ENCODE measurements at places on chromosomes 7 and 10. TPM values are rescaled to one million over a fixed set of nuclear protein-coding genes. Genes with fewer than 3 reads are reported as not detected.

SLC13A1 gene
- not detected for total RNA-seq

TNS3 gene
- 64.3 TPM for total RNA-seq

TMEM178B gene
- total RNA-seq, result 1.8 TPM

CAMK1D gene
- 1.2 TPM for total RNA-seq

AKR1C3 gene
- 48.3 TPM for total RNA-seq

DNA sequence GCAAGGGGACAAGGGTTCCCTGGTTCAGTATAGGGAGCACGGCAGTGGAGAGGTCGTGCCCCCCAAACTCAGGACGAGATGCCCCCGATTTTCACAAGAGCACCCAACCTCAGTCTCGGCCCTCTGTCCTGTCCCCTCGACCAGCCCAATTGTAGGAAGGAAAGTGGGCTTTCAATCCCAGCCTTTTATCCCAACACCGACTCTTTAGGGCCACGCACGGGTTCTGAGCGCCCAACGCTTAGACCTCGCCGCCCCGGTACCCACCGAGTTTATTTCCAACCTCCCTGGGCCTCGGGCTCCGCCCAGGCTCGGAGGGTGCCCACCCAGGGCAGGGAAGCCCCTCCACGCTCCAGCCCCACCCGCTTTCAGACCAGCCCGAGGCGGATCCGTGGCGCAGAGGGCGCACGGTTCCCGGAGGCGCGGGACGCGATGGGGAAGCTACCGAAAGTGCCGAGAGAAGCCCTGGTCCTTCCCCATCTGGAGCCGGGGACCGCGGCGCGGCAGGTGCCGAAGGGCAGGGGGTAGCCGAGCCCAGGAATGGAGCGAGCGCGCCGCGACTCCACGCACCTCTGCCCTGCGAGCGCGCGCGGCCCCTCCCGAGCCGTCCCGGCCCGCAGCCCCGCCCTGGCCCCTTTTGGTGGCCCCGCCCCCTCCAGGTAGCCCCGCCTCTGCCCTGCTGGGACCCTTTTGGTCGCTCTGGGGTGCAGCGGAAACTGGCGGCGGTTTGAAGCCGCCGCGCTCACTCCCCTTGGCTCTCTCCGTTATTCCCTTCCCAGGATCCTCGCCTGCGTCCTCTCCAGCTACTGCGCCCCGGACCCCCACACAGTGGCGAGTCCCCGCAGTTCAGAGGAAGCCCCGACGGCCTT is 20.4 kb downstream of the GRID2IP start:
- DNase-seq, result no peak

DDC gene
- not detected for total RNA-seq

DNA sequence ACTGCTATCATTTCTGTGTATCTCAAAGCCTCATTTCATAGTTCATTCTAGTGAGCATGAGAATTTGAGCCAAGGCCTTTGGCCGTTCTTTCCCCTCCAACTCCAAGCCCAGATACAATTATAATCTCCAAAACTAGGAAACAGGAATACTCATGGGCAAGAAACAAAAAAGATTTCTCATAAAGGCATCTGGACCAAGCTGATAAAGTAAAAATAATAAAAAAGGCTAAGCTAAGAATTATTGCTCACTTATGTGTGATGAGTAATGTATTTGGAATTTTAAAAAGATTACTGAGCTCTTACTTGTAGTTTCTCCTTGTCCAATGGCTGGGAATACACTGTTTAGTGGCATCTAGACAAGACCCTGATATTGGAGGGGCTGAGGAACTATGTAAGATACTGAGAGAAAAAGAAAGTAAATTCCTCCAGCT is 196.4 kb upstream of the POM121L12 start:
- DNase-seq, result no peak

DNA sequence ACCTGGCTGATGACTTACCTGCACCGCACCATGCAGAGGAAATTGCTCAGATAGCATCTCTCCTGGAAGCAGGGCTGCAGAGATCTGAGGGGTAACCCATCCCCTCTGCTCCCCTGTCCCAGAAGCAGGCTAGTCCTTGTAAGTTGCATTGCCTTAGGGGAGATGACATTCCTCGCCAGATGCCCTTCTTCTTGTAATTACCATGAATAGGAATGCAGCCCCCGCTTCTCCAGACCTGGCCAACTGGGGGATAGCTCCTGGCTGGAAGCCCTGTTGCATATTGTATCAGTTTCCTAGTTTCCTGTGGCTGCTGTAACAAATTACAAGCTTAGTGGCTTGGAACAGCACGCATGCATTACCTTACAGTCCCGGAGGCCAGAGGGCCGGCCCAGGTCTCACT is 47.5 kb upstream of the EN2 start:
- no peak for DNase-seq

FFAR4 gene
- total RNA-seq, result 0.10 TPM

- DNase-seq, result no peak
These were observed 704.9 kb upstream of the AUTS2 start for GRCh38 chr7:68893411-68893810.

PSD gene
- not detected for total RNA-seq

LIPJ gene
- 0.15 TPM for total RNA-seq

GRCh38 chr10:5575144-5575481 is 50.4 kb downstream of the CALML3 start:
- DNase-seq, result no peak

DNA sequence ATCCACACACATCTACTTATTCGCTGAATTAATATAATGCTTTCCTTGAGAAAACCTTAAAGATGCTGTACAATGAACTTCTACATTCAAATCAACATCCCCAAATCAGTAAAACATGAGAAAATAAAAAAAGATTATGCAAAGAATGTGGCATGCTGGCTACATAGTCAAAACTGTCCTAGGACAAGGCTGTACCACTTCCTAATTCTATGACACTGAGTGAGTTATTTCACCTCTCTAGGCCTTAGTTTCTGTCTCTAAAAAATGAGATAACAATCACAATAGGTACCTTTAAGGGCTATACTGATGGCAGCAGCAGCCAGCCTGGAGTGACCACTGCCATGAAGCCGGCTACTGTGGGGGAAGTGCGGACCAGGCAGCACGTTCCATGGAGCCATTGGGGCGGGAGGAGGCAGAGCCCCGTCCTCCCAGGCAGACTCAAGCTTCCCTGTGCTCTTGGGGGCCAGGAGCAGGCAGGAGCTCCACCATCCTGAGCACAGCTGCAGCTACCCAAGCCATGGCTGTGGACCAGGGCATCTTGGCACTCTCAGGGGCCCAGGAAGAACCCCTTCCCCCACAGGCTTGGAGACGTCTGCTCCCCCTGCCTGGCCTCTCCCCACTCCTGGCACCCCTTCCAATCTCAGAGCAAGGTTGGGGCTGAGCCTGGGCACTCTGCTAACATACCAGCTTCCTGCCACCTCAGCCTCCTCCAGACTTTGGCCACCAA is 110.2 kb downstream of the ELAPOR2 start:
- no peak for DNase-seq

DNA sequence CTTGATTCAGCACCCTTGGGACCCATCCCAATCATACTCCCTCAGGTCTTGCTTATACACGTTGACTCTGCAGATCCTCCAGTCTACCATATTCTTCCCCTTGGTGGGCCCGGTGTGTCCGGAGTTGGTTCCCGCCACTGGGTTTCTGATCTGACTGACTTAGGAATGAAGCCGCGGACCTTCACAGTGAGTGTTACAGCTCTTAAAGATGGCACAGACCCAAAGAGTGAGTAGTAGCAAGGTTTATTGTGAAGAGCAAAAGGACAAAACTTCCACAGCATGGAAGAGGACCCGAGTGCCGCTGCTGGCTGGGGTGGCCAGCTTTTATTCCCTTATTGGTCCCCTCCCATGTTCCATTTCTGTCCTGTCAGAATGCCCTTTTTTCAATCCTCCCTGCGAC is 5.9 kb upstream of the GDF10 start:
- no peak for DNase-seq

DNA sequence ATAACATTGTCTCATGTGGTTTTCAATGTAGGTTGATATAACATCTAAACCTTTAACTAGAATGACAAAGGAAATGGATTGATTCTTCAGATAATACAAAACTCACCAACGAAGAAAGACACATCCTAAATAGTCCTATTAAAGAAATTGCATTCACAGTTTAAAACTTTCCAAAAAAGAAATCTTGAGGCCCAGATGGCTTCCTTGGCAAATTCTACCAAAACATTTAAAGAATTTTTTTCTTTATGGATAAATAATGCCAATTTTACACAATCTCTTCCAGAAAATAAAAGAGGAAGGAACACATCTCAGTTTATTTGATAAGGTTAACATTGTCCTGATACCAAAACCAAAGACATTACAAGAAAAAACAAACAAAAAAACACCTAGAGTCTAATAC is 349.5 kb downstream of the CALN1 start:
- no peak for DNase-seq

DNA sequence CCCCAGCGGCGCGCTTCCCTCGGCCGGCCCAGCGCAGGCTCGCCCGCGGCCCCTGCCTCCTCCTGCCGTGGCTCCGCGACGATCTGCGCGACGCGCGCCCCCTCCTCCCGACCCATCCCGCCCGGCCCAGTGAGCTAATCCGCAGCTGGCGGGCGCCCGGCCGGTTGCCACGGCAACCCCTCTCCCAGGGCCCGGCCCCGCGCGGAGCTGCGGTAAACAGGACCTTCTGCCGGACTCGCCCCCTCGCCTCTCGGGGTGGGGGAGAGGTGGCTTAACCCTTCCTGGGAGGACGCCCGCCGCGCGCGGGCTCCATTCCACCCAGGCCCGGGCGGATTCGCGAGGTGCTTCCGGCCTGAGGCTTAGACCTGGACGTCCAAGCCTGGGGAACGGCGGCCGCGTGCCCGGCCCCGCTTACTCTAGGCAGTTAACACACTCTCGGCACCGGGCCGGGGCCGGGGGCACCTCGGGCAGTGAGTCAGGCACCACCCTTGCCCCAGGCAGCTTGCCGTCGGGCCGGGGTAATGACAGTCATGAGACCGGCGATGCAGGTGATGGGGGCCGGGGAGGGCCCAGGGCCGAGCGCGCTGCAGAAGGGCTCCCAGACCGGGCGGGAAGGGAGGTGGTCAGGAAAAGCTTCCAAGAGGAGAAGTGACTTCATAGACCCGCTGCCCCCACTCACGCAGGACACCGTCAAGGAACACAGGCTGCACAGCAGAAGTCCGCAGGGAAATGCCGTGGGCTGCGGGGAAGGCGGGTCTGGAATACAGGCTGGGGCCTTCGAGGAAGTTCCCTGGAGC is at the start of gene DENND2A:
Gene DENND2A, minus strand, starts transcription at position 87 of the 797 bp plus-strand sequence. CDS start 38,416 bp downstream, outside the sequence.
- DNase-seq, result peak; percentile 28

EEPD1 gene
- total RNA-seq, result 41.0 TPM

DNA sequence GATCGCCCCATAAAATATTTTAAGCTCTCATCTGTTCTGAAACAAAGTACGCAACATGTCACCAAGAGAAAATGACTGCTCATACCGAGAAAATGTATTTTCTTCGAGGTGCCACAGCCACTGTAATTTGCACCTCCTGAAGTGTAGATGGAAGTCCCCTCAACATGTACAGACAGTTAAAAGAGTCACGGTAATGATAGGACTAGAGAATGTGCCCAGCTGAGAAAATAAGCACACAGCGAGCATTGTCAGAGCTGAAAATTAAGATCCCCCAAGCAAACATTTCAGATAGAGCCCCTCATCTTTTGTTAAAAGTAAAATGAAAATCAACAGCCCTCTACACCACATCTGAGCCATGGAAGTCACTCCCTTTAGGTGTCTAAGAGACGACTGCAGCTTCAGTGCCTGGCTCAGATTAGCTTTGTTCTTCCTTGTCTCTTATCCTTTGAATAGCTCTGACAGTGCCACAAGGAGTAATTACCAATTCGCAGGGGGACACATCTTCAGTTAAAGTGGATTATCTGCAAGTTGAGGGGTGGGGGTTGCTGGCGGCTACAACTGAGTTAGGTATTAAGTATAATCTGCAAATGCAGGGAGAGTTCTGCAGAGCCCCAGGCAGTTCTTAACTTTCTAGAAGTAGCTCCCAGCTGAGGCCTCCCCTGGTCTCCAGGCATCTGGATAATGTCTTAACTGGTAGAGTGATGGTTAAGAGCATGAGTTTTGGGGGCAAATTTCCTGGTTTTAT is 222.7 kb upstream of the C7orf33 start:
- DNase-seq, result no peak

GRCh38 chr10:90204956-90205314 is 503.5 kb downstream of the KIF20B start:
- no peak for DNase-seq

- no peak for DNase-seq
These were observed 282.3 kb downstream of the TWIST1 start for GRCh38 chr7:18835001-18835690.

SFMBT2 gene
- total RNA-seq, result 6.9 TPM

DNA sequence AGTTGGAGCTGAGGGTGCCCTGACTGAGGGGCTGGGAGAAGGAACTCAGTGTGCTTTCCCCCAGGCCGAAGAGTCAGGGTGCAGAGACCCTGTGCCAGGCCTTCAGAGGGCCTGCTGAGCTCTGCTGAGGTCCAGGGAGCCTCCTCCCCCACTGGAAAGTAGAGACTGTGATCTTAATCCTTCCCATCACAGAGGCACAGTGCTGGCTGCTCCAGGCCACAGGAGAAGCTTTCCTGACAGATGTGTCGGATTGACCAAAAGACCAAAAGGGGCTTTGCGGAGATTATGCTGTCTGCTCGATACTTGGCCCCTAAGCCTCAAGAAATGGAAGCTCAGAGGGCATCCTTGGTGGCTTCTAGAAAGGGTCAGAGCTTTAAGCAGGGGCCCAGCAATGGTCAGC is 32.9 kb upstream of the BTRC start:
- DNase-seq, result no peak

DNA sequence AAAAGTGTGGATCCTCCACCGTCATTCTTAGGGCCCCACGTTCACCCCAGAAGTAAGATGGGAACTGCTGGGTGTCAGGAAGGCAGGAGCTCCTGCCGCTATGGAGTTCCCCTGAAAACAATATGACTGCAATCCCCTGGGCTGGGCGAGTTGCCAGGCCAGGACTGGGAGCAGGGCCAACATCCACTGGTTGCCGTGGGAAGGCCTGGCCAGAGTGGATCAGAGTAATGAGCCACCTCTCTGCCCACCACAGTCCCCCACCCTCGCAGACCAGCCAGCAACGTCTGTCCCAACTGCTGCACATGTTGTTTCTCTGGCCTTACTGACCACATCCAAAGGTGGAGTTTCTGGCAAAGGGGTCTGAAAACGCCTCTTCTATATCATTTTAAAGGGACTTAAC is 86.6 kb downstream of the STRA8 start:
- peak; percentile 14 for DNase-seq

GRCh38 chr10:133324198-133324792 is 12.4 kb downstream of the CALY start:
- no peak for DNase-seq

- no peak for DNase-seq
These were observed 35.4 kb downstream of the ADAP1 start for GRCh38 chr7:919114-919442.
